ENCODE measurements at places on chromosomes 2 and 18.

DNA sequence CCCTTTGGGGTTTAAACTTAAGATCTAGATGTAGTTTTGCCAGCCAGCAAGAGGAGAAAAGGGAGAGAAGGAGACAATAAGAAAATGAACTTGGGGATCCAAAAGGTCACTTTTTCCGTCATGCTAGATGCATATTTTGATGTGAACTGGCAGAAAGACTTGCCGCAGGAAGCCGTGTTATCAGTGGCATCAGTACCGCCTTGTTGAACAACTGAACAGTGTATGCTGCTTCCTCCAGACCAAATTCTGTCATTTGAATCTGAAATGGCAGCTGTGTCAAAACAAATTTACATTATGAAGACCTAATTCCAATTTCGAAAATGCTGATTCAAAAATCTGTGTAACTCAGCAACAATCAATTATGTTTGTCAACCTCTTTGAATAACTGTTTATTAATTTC lies 42.1 kb downstream of the TMEM200C start:
- no peak for DNase-seq

DNA sequence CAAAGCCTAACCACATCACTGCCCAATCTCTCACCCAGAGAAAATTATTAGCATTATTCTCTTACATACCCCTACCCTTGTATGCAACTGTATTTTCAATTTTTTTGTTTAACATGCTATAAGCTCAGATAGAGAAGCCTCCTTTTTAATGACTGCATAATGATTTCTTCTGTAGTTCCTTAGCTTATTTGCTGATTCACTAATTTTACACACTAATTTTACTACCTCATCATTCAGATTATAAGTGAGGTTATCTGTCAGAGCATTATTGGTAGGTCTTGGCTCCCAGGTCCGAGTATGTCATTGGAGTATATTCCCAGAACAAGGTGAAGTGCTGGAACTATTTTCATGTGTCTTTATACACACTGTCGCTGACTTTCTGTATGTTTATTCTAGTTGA lies 45.4 kb downstream of the RHBDD1 start:
- no peak for DNase-seq

DNA sequence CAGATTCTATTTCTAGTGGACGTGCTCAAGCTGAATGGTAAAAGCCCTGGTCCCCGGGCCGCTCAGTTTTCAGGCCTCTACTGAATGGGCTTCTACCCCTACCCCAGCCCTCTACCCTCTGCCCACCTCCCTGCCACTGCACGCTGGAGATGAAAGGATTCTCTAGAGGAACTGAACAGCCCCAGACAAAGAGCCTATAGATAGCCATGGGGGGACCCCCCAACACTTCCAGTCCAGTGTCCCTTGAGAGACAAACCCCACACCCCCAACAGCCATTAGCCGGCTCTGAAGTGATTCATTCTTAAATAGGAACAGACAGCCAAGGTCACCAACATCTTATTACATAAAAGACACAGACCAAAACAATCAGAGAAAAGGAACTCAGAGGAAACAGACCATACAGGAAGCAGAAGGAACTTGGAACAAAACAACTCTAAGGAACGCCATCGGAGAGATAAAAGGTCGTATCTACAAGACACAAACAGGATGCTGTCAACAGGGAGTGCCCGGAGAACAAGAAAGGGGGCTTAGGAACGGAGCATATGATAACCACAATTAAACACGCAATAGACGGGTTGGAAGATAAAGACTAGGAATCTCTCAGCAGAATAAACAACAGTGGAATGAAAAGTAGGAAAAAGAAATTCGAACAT lies 23.5 kb downstream of the TMEM37 start:
- DNase-seq = no peak

- no peak for DNase-seq
These were observed 254.3 kb downstream of the RBM43 start for GRCh38 chr2:151007365-151007764.

DNA sequence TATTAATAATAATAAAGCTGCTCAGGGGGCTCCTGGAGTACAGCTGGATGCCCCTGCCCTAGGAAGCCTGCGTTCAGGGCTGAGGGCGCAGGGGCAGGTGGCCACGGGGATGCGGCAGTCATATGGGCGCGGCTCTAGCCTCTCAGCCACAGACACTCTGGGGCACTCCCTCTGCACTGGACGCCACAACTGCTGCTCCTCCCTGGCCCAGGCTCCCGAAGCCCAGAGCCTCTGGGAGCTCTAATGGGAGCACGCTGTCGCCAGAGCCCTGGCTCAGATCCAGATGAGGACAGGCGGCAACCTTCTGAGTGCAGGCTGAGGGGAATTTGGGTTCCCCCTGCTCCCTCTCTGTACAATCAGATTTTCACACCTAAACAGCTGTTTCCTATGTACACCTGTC lies 93.6 kb downstream of the MTCL1 start:
- no peak for DNase-seq

DNA sequence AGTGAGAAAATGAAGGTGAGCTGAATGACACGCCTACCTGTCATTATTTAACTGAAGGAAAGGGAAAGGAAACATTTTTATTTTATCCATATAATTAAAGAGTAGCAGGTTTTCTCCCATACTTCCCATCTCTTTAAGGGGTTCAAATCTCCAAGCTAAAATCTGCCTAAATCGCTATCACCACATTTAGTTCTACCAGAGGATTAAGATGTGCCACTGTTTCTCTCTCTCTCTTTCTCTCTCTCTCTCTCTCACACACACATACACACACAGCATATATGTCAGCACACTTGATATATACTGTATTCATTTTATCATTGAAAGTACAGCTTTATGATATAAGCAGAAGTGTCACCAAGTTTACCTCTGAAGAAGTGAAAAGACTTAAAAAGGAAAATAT lies 3.1 kb downstream of the WIPF1 start:
- no peak for DNase-seq

GRCh38 chr2:207284556-207285472 lies 119.1 kb upstream of the KLF7 start:
- no peak for DNase-seq

GRCh38 chr2:241636182-241637017 lies 558 bp downstream of the THAP4 start:
- DNase-seq = no peak
